ENCODE measurements at places on chromosomes 3 and 15.

DNA sequence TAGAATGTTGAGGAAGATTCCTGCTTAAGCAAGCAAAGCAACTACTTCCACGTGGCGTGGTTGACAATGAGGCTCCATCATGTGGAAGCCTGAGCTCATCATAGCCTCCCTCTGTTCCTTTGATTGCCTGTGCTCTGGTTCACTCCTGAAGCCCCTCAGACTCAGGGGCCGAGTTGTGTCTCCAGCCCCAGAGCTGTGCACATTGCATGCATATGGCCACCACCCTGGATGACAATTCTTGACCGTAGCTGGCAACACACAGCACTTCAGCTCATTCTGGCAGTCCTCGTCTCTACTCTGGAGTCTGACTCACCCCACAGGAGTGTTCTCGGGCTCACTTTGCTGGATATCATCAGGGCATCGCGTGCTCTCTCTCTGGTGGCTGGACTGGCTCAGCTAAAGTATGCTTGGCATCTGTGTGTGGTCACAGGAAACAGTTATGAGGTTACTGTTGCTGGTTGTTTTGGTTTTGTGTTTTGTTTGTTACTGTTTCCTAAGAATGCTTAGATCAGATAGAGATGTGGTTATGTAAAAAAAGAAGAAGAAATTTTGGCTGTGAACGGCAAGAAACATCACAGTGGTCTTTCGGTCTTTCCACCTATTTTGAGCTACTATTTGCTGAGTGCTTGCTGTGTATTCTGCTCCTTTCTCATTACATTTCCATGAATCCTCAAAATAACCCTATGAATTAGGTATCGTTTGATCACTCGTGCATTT lies 41.6 kb upstream of the MRPS22 start:
- DNase-seq, result no peak
- H3K36me3 ChIP-seq, result no peaks in the 10 kb centered on the region
- H3K4me3 ChIP-seq, result no peak overlapping the region
- no peak overlapping the region for H3K27ac ChIP-seq

GRCh38 chr3:151630938-151631441 lies 102.7 kb upstream of the AADACL2 start:
- H3K4me3 ChIP-seq, result no peak overlapping the region
- peak overlapping the region; percentile 75 for H3K27ac ChIP-seq
- peaks cover 3% of the 10 kb centered on the region for H3K4me1 ChIP-seq
- H3K36me3 ChIP-seq, result no peaks in the 10 kb centered on the region
- DNase-seq, result peak; percentile 93
- no peaks in the 10 kb centered on the region for H3K27me3 ChIP-seq

GRCh38 chr15:79299841-79300235 lies 11.1 kb upstream of the TMED3 start:
- no peaks in the 10 kb centered on the region for H3K27me3 ChIP-seq
- DNase-seq, result no peak
- no peak overlapping the region for H3K27ac ChIP-seq
- H3K36me3 ChIP-seq, result no peaks in the 10 kb centered on the region

DNA sequence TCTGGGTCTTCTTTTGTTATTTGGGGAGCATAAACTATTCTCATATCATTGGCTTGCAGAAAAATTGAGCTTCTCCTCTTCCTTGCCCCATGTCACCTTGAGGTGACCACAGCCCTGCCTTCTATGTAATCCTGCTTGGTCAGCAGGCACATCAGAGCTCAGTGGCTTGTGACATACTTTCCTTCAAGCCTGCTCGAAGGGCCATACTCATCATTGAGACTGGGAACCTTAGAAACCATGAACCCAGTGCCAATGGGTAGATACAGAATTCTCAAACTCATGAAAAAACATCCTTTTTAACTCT lies 3.7 kb upstream of the CCR2 start:
- H3K4me1 ChIP-seq, result no peaks in the 10 kb centered on the region
- H3K27me3 ChIP-seq, result peaks cover 7% of the 10 kb centered on the region
- H3K36me3 ChIP-seq, result no peaks in the 10 kb centered on the region
- DNase-seq, result no peak
- no peak overlapping the region for H3K27ac ChIP-seq

- H3K4me3 ChIP-seq, result no peak overlapping the region
- no peak overlapping the region for H3K27ac ChIP-seq
- no peaks in the 10 kb centered on the region for H3K27me3 ChIP-seq
- peaks cover 9% of the 10 kb centered on the region for H3K36me3 ChIP-seq
Measured at GRCh38 chr15:52657338-52657737, 21.9 kb downstream of the ATOSA start.
